ENCODE measurements at places on chromosomes 16 and 17.

DNA sequence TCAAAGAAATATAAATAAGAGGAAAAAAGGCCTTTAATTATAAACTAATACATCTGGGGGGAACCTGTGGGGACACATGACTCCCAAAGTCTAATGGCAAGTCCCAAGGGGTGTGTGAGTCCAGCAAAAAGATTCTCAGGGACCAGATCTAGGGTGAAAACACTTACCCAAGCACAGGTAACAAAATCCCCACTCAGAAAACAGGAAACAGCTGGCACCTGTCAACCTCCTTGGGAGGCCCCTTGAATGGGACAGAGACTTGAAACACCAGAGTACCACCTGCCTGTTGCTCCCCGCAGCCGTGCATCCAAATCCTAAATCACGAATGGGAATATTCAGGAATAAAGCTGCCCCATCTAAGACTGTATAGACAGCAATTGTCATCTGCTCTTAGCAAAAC is 461.2 kb upstream of the CDH5 start:
- DNase-seq: no peak

- DNase-seq: no peak
Observed at GRCh38 chr16:66127459-66128370, 238.8 kb upstream of the CDH5 start.

DNA sequence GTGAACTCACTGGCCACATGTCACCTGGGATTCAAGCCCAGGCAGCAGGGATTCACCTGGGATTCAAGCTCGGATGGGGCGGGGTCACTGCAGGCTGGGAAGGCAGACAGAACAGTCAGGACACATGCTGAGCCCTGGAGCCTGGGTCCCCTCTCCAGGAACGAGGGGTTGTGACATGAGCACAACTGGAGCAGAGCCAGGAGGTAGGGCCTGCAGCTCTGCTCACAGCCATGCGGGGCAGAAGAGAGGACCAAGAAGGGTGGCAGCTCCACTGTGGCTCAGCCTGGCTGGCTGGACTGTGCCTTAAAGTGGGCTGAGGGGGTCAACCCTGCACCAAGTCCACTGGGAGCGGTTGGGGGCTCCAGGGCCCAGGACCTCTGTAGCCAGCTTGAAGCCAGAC is 150.1 kb downstream of the RAB11FIP4 start:
- no peak for DNase-seq

GRCh38 chr16:50643192-50643591 is 37.9 kb downstream of the SNX20 start:
- no peak for DNase-seq

GRCh38 chr16:17233318-17234002 is 237.3 kb downstream of the XYLT1 start:
- no peak for DNase-seq

DNA sequence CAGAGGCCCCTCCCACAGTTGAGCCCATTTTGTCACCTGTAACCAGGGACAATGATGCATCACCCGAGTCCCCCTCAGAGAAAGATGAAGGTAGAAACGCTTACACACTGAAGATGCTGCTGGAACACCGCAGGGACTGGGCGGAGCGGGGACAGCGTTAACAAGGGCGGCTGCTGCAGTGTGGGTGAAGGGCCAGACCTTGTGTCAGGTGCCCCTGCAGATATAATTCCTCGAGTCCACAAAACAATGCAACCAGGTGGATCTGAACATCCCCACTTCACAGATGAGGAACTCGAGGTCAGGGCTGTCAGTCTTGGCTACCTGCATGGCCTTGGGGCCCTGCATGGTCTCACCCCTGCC is 6.3 kb upstream of the MAPK7 start:
- DNase-seq: no peak

- DNase-seq: no peak
Observed at GRCh38 chr17:4516735-4517134, 18.1 kb downstream of the SPNS2 start.

DNA sequence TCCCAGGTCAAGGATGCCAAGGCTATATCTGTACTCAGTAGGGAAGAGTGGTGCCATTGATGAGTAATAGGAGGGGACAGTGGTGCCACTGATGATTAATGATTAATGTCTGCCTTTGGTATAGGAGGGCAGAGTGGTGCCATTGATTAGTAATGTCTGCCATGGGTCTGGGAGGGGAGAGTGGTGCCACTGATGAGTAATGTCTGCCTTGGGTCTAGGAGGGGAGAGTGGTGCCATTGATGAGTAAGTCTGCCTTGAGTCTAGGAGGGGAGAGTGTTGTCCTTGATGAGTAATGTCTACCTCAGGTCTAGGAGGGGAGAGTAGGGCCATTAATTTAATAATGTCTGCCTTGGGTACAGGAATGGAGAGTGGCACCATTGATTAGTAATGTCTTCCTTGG is 507.8 kb upstream of the EEF2KMT start:
- no peak for DNase-seq

Measured in activated CD4-positive, alpha-beta T cell treated with anti-CD3 and anti-CD28 coated beads, Interleukin-2, amount 50 U/mL, for 48 hours (primary cell).